Cardiac septum (tissue), 1 donor: ENCODE measurements at places on chromosomes 5 and 9.
A peak's percentile ranks its signal among the peaks of the same experiment; 100 is the strongest.

DNA sequence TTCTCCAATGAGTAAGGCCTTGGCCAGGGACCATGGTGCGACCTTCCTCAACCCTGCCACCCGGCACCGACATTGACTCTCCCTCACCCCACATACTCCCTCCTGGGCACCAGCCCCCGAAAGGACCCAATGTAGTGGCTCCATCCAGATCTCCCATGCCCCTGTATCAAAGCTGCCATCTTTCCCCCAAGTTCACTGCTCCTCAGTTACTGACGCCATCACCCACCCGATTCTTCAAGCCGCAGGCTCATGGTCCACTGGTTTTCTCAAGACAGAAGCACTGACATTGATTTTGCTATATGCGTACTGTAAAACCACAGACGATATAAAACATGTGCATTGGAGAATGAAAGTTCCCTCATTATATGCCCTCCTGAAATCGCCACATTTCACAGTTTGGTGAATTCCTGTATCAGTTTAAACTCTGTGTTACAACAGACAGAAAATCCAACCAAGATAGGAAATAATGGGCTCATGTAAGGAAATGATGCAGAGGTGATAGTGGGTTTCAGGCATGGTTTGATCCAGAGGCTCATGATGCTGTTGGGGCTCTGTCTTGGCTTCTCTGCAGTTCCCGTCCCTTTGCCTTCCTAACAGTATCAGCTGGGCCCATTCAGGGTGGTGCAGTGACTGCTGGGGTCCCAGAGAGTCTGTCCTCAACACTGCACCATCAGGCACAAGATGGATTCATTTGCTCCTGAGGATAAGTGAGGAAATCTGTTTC lies 207.3 kb upstream of the IER5L start:
- DNase-seq = peak; percentile 63

- DNase-seq = no peak
Observed at GRCh38 chr9:93617273-93617672, 40.9 kb downstream of the PHF2 start.

GRCh38 chr9:77779010-77779409 lies 130.9 kb upstream of the GNA14 start:
- no peak for DNase-seq

- DNase-seq = no peak
Observed at GRCh38 chr5:96336351-96336985, 96.6 kb downstream of the PCSK1 start.

GRCh38 chr9:89724659-89725058 lies 119.8 kb downstream of the GADD45G start:
- DNase-seq = no peak

DNA sequence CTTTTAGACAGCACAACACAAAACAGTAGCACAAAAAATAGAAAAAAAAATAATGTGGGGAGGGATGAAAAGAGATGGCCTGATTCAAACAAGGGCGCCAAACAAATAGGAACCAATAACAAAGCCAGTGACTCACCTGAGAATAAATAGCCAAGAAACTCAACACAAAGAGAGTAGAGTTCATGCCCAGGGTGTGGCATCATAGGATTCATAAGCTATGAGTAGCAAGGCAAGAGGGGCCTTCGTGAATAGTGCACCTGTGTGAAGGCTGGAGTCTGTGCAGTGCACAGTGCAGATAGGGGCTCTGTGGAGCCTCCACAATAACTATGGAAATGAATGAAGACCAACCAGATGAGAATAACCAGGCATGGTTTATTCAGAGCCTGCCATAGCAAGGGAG lies 541.7 kb downstream of the SPOCK1 start:
- DNase-seq = no peak

GRCh38 chr5:77994943-77995342 lies 218.8 kb upstream of the TBCA start:
- DNase-seq = no peak

DNA sequence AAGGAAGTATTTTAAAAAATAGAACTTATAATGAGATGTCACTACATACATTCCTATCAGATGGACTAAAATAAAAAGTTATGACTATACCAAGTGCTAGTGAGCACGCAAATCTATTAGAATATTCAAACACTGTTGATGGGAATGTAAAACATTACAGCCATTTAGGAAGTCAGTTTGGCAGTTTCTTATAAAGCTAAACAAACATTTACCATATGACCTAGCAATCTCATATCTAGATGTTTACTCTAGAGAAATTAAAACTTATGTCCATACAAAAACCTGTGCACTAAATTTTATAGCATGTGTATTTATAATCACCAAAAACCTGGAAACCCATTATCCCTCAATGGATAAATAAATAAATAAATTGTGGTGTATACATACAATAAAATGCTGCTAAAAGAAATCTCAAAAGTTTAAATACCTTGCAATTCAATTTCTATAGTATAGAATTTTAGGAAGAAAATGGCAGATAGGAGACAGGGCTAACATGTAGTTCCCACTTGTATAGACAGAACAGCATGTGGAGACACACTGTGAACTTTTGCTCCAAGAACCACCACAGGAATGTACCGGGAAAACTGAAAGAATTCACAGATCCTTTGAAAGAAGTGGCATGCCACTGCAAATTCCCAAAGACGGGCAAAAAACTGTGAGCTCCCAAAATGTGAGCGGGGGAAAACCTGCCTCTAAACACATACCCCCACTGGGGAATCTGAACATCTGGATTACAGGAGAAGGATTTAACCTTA lies 174.6 kb upstream of the SPEF2 start:
- DNase-seq = no peak

DNA sequence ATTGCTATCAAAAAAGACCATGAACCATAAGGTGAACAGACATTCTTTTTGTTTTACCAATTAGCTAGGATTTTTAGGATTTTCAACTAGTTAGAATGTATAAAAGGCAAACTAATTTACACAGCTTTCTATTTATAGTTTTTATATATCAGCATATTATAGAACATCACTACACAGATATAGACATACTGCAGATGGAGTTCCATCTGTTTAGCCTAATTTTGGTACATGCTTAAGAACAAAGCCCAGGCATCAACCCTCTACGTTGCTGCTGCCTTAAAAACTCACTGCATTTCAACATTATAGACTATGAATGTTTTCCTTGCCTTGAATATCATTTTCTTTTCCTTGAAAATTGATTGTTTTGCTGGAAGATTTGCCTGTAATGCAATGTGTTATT lies 2227.5 kb upstream of the C9orf72 start:
- DNase-seq = no peak

DNA sequence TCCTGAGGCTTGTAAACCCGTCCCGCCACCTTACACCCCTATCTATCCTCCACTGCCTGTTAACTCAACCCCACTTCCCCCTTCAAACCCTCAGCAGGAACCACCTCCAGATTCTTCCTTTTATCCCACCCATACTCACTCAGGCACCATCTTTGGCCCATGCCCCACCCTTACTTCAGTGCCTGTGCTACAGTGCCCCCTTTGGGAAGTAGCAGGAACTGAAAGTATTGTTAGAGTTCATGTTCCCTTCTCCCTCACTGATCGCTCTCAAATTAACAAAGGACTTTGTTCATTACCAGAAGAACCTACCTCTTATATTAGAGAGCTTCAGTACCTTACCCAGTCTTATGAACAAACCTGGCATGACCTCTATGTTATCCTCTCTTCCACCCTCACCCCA lies 92.2 kb upstream of the MOCS2 start:
- DNase-seq = no peak

- no peak for DNase-seq
Observed at GRCh38 chr5:52139888-52140615, 647.7 kb upstream of the ITGA1 start.

DNA sequence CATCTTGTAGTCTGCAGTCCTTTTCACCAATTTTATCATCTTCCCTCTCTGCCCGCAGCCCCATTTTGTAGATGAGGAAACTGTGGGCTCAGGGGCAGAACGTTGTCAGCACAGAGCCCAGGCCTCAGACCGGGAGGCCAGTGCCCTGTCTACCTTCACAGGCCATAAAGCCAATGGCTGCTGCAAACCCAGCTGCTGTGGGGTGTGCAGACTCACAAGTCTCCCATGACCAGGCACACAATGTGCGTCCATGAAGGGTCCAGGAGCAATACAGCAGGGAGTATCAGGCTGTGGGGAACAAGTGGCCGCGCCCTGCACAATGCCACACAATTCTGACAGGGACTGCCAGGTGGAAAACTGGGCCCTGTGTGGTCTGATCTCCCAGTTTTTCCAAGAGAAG lies 71.0 kb downstream of the COL23A1 start:
- DNase-seq = peak; percentile 46

GRCh38 chr5:154478752-154479159 lies 729 bp upstream of the HAND1 start:
- DNase-seq = peak; percentile 71

GRCh38 chr9:116905171-116905588 lies 218.1 kb downstream of the TRIM32 start:
- no peak for DNase-seq

- no peak for DNase-seq
Observed at GRCh38 chr5:146450002-146450401, 2.9 kb downstream of the TCERG1 start.

- no peak for DNase-seq
Observed at GRCh38 chr5:128669803-128670202, 131.8 kb upstream of the FBN2 start.

GRCh38 chr9:114048533-114049415 lies 29.3 kb downstream of the AMBP start:
- peak; percentile 66 for DNase-seq

DNA sequence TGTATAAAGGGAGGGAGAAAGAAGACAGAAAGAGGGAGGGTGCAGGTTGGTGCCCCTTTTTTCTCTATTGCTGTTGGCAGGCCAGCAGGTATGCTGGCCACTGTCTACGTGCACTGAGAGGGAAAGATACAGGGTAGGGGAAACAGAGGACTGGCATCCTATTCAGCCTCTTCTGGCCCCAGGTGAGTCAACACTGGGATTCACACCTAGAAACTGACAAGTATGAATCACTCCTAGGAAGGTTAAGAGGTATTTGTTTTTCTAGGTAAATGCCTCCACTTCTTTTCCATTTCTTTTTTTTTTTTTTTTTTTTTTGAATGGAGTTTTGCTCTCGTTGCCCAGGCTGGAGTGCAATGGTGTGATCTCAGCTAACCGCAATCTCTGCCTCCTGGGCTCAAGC lies 2.8 kb upstream of the UBAP1 start:
- no peak for DNase-seq

GRCh38 chr9:17807613-17808282 lies 228.9 kb downstream of the SH3GL2 start:
- DNase-seq = no peak

GRCh38 chr9:133375116-133375723 lies 640 bp downstream of the SURF4 start:
- no peak for DNase-seq

- DNase-seq = no peak
Observed at GRCh38 chr9:29183971-29184370, 1610.7 kb upstream of the C9orf72 start.

GRCh38 chr9:106820866-106821265 lies 42.1 kb upstream of the ZNF462 start:
- no peak for DNase-seq

DNA sequence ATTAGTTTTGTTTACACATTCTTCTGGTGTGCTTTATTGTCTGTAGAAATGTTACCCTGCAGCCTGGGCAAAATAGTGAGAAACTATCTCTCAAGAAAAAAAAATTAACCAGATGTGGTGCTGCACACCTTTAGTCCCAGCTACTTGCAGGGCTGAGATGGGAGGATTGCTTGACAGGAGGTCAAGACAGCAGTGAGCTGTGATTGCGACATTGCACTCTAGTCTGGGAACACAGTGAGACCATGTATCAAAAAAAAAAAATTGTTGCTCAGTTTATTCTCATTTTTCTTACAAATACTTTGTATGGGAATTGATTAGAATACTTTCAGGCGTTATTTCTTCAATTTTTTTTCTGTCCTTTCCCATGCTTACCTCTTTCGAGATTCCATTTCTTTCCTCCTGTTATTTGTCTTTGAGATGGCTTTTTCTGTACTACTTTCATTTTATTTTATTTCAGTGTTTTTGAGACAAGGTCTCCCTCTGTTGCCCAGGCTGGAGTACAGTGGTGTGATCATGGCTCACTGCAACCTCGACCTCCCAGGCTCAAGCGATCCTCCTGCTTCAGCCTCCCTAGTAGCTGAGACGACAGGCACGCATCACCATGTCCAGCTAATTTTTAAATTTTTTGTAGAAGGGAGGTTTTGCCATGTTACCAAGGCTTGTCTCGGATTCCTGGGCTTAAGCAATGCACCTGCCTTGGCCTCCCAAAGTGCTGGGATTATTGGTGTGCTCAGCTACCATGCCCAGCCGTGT lies 24.9 kb downstream of the TENT2 start:
- DNase-seq = no peak
